Smooth muscle cell of bladder (primary cell): ENCODE measurements at places on chromosomes 11 and 22. TPM values are rescaled to one million over a fixed set of nuclear protein-coding genes. Genes with fewer than 3 reads are reported as not detected.

SPECC1L gene
- total RNA-seq: 24.3 and 35.4 TPM in 2 replicates

TREH gene
- total RNA-seq: not detected in 2 replicates

LRFN4 gene
- 6.5 and 10.7 TPM in 2 replicates for total RNA-seq

LZTR1 gene
- total RNA-seq: 38.7 and 54.8 TPM in 2 replicates

CHEK1 gene
- total RNA-seq: 16.1 and 20.5 TPM in 2 replicates

OTOG gene
- not detected in 2 replicates for total RNA-seq

PATE2 gene
- total RNA-seq: not detected in 2 replicates

MRGPRX1 gene
- total RNA-seq: not detected in 2 replicates

PAMR1 gene
- 499 and 594 TPM in 2 replicates for total RNA-seq

CCDC73 gene
- not detected in 2 replicates for total RNA-seq

TMPRSS6 gene
- total RNA-seq: not detected in 2 replicates

ACR gene
- total RNA-seq: not detected in 2 replicates

VPREB1 gene
- not detected in 2 replicates for total RNA-seq

IFITM10 gene
- 0.28 and 0.65 TPM in 2 replicates for total RNA-seq

MISFA gene
- 0.18 and 0.71 TPM in 2 replicates for total RNA-seq

GRAP2 gene
- under 0.01 TPM in 1 of 2 replicates, not detected in the other for total RNA-seq

DAGLA gene
- 1.3 and 1.8 TPM in 2 replicates for total RNA-seq

NRXN2 gene
- 0.57 and 0.74 TPM in 2 replicates for total RNA-seq

SLC17A6 gene
- total RNA-seq: not detected in 2 replicates

CCDC15 gene
- 0.65 and 0.71 TPM in 2 replicates for total RNA-seq

C1QTNF5 gene
- total RNA-seq: 17.5 and 34.5 TPM in 2 replicates

KCNK4 gene
- not detected in 2 replicates for total RNA-seq

RASGRP2 gene
- 0.18 and 0.71 TPM in 2 replicates for total RNA-seq

THYN1 gene
- 75.3 and 79.9 TPM in 2 replicates for total RNA-seq

STK33 gene
- 0.37 and 0.57 TPM in 2 replicates for total RNA-seq

PHLDB1 gene
- total RNA-seq: 48.4 and 108 TPM in 2 replicates

IGSF9B gene
- total RNA-seq: 0.37 TPM in 1 of 2 replicates, not detected in the other

OR8D4 gene
- not detected in 2 replicates for total RNA-seq

BATF2 gene
- 0.37 and 0.71 TPM in 2 replicates for total RNA-seq
